ENCODE measurements at places on chromosomes 5 and 9.

- no peak for DNase-seq
These were observed 249.6 kb downstream of the IRX1 start for GRCh38 chr5:3845230-3845629.

GRCh38 chr5:1660511-1660910 is 136.8 kb upstream of the LPCAT1 start:
- no peak for DNase-seq

DNA sequence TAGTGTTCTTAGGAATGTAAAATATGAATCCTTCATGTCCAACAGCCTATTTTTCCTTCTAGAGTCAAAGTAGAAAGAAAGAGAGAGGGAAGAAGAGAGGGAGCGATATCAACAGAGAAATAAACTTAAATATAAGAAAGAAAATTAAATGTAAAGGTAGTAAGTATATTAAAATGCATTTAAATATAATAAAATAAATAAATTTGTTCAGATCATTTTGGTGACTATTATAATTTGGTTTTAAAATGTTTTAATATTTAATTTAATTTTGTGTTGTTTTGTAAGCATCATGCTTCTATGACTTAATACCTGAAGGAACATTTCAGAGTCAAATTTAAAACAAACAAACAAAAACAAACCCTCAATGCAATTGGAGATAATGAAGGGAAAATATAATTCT is 405.2 kb upstream of the IRX1 start:
- DNase-seq, result no peak

GRCh38 chr5:42878041-42878440 is 66.3 kb upstream of the SELENOP start:
- DNase-seq, result no peak

DNA sequence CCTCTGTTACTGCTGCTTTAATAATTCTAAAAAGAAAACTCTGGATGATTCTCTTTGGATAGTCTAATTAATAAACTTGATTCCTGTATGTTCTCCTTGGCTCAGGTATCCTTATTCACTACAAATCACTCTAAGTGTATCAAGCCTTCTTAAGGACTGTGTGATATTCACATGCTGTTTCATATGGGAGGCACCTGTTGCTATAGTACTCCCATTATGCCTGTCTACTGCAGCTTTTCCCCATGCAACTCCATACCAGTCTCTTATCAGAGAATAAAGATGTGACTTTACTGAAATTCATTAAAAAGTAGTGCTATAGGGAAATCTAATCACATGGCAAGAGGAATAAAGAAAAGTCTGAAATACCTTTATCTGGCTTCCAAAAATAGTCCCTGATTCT is 14.7 kb downstream of the BRD8 start:
- no peak for DNase-seq

- no peak for DNase-seq
These were observed 146.4 kb upstream of the TNC start for GRCh38 chr9:115264313-115264712.

DNA sequence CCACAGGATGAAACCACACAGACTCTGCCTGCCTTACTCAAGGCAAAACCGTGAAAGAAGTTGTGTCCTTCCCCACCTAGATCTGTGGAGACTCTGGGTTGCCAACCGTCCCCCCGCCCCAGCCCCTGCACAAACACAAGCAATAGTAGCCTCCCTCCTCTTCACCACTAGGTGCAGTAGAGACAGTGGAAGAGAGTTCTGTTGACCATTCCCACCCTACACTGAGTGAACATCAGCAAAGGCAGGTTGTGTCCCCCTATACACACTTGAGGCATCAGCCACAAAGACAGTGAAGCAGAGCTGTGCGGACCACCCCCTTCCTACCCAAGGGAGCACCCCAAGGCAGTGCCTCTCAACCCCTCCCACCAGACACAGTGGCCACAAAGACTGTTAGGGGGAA is 223.7 kb upstream of the NFIL3 start:
- DNase-seq, result no peak

GRCh38 chr9:100595391-100596199 is 17.7 kb downstream of the CAVIN4 start:
- DNase-seq, result peak; percentile 36

DNA sequence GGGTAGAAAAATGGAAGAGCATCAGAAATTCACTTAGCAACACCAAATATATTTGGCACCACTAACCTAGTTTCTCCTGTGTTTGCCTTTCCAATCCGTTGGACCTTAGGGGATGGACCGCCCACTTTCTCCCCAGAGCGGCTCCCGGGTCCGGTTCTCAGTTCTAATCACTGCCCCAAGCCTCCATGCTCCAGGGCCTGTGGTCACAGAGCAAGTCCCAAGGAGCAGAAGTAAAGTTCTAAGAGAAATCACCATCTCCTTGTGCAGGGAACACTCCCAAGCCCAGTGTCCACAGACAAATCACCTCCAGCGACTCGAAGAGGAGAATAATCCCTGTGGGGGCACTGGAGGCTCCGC is 728 bp upstream of the SLC1A1 start:
- no peak for DNase-seq

- no peak for DNase-seq
These were observed 1313.7 kb downstream of the PTPRD start for GRCh38 chr9:9299134-9299533.

DNA sequence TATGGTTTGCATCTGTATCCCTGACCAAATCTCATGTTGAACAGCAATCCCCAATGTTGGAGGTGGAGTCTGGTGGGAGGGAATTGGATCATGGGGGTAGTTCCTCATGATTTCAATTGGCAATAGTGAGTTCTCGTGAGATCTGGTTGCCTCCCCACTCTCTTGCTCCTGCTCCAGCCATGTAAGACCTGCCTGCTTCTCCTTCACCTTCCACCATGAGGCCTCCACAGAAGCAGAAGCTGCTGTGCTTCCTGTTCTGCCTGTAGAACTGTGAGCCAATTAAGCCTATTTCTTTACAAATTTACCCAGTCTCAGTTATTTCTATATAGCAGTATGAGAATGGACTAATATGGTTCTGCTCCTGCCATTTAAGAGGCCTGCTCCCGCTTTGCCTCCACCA is 32.9 kb downstream of the SCAI start:
- no peak for DNase-seq

GRCh38 chr9:125524583-125525355 is 182.2 kb downstream of the MAPKAP1 start:
- DNase-seq, result no peak

- DNase-seq, result peak; percentile 6
These were observed 27.2 kb downstream of the DEPDC1B start for GRCh38 chr5:60672693-60673264.

- peak; percentile 29 for DNase-seq
These were observed 2.1 kb downstream of the CA9 start for GRCh38 chr9:35675732-35676392.

- peak; percentile 57 for DNase-seq
These were observed 20.7 kb downstream of the NLN start for GRCh38 chr5:65742565-65743231.

GRCh38 chr5:132540149-132540548 is 3.2 kb downstream of the IL5 start:
- DNase-seq, result no peak

DNA sequence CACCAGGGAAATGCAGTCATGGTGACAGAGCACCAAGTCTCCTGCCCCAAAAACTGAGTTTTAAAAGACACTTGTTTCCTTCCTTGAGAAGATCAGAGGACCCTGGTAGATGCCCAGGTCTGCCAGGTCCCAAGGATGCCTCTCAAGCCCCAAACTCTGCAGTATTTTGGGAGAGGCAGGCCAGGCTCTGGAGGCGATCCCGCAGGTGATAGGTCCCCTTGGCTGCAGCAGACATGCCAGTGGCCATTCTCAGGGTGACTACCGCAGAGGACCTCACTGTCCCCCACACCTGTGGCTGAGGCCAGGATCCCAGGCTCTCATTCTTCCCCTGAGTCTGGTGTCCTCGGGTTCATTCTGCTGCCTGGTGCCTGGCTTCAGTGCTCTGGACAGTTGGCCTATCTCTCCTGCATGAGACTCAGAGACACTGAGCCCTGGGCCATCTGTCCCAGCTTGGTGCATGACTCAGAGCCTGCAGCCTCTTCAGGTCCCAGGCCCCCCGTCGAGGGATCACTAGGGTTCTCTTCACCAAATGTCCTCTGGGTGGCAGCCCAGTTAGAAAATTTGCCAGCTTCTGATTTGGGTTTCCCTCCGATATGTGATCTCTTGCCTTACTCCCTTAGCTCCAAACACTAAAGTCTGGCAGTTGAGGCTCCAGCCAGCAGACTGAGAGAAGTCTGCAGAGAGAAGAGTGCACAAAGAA is 59.7 kb upstream of the GARNL3 start:
- no peak for DNase-seq

- no peak for DNase-seq
These were observed 23.1 kb upstream of the TDRD7 start for GRCh38 chr9:97388721-97389238.

GRCh38 chr5:35457912-35458823 is 159.5 kb upstream of the SPEF2 start:
- no peak for DNase-seq

GRCh38 chr5:137142764-137143605 is 356.1 kb downstream of the SPOCK1 start:
- DNase-seq, result no peak

DNA sequence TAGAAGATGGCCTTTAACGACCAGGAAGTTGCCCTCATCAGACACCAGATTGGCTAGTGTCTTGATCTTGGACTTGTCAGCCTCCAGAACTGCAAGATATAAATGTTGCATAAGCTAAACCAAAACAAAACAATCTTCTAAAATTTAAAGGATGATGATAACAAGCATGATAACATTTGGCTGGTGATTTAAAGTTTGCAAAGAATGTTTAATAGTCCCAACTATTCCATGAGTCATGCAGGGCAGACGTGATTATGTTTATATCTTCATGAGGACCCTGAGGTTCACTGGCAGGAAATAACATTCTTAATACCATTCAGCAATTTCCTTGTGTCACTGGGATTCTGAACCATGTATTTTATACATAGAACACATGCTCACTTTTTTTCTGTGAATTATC is 319.8 kb downstream of the HCN1 start:
- DNase-seq, result no peak

DNA sequence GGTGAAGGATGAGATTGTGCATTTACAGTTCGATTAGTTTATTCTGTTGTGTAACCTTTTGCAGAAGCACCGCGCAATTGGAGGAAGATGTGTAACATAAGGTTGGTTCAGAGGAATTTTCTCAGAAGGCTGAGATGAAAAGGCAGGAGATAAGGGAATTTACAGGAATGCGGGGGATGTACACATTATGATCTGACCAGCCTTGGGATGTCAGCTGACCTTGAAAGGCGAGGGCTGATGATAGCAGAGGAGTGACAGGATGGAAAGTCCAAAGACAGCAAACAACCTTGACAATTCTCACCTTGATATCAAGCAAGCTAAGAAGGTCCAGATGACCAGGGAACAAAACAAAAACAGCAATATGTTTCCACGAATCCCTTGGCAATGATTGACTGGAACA is 88.8 kb downstream of the OTULIN start:
- no peak for DNase-seq

DNA sequence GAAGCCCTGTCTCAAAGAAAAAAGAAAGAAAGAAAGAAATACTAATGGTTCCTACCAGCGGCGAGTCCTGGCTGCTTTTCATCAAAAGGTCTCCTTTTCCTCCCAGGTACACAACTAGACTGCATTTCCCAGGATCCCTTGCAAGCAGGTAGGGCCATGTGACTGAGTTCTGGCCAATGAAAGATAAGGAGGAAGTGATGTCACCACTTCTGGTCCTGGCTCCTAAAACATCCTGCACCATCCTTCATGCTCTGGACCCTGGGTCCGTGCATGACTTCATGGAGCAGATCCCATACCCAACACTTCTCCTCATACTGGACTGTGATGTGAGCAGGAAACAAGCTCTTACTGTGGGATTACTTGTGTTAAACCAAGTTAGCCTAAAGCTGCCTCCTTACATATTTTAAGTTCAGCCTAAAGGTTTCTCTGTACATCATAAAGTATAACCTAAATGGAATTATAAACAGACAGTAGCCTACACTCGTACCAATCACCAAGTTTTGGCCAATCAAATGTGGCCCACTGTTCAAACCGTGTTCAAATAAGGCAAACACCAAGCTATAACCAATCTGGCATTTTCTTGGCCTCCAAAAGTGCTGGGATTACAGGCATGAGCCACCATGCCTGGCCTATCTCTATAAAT is 30.2 kb upstream of the FUBP3 start:
- DNase-seq, result no peak

DNA sequence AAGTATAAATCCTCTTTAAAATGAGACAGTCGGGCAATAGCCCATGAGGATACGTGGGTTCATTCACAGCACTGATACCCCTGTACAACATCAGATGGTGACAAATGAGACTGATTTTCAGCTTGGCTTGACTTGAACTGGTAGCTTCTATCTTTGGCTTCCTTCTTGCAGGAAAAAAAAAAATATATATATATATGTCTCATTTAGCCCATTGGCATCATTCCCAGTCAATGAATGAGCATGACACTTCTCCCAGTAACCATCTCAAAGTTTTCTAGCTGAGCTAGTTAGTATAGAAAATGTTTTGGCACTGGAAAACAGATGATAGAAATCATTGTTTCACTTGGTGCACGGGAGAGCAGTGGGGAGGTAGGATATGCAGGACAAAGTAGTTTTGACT is 222.5 kb upstream of the TAS2R1 start:
- DNase-seq, result no peak

GRCh38 chr9:100084734-100085133 is 14.1 kb downstream of the ERP44 start:
- peak; percentile 47 for DNase-seq

DNA sequence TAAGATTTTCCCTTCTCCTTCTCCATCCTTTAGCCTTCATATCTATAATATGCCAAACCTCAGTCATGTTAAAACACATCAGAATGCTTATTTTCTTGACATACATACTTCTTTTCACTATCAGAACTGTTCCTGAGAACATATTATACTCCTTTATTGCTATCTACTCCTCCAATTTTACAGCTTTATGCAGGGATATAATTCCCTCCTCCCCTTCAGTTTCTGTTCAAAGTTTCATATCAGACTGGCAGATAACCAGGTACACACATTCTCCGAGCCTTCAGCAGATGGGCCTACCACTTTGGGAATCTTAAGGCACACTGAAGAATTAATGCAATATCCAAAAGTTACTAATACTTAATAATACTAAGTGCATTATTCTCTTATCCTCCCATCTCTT is 29.1 kb downstream of the FAM169A start:
- no peak for DNase-seq

GRCh38 chr9:106143781-106144180 is 449.4 kb downstream of the TMEM38B start:
- no peak for DNase-seq
